Naive B cell (primary cell): ENCODE measurements at places on chromosomes 13 and 19.

GRCh38 chr19:55504252-55504603 is 16.0 kb downstream of the SSC5D start:
- DNase-seq: no peak

- DNase-seq: no peak
Measured at GRCh38 chr13:35722458-35723052, 246.1 kb upstream of the MAB21L1 start.

DNA sequence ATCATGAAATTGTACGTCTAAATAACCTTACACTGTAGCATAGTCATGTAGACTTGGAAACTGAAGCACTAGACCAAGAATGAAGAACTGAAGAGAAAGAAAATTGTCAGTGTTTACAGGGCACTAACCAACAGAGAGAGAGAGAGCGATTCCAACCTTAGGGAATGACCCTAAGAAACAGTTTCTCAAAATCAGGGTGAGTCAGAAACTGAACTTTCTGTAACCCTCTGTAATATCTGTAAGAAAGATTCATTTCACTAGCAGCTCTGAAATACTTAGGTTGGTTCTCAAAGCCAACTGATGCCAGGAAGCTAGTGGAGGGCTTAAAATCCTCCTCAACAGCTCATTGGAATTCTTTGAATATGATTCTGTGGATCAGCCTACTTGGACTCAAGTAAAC is 936.9 kb downstream of the EFNB2 start:
- no peak for DNase-seq

DNA sequence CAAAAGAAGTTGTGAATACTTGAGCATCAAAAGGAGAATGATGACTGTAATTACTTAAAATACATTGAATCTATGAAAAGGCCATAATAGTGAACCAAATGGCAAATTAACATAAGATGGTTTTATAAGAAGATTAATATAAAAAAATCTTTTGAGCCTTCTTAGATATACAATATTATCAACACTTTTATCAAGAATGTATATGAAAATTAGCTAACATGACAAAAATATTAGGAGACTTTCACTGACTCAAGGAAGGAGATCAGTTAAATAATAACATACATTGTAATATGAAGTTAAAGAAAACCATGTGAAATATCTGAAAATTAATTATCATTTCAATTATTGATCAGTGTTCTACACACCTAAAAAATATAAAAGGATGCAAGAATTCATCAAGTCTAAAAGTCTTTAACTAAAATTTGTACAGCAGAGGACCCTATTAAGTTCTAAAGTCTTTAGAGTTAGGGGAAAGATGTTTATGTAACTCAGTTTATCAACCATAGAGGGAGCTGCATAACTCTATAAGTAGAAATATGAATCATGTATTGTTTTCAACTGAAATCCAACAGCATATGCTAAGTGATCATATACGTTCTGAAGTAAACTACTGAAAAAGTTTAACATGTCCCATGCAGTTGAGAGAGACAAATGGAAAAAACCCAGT is 756.1 kb upstream of the MIR17HG start:
- no peak for DNase-seq

DNA sequence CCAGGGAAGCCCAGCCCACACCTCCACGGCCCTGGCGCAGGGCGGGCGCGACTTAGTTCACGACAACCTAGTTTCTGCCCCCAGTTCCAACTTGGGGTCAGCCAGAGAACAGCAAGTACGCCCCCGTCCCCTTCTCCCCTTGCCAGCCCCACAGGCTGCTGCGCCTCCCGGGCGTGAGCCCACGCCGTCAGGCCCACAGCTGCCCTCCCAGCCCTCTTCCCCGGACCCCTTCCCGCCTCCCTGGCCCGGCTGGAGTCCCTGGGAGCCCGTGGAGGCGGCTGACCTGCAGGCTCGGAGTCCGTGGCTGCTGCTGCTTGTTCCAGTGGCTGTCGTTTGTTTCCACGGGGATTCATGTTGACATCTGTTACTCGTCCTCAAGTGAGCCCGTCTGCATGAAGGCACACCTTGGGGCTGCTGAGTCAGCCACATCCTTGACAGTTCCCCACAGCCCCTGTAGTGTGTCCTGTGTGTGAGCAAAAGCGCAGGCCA is 86.0 kb downstream of the ATP11A start:
- no peak for DNase-seq

- no peak for DNase-seq
Measured at GRCh38 chr13:100439247-100439970, 149.2 kb downstream of the GGACT start.

DNA sequence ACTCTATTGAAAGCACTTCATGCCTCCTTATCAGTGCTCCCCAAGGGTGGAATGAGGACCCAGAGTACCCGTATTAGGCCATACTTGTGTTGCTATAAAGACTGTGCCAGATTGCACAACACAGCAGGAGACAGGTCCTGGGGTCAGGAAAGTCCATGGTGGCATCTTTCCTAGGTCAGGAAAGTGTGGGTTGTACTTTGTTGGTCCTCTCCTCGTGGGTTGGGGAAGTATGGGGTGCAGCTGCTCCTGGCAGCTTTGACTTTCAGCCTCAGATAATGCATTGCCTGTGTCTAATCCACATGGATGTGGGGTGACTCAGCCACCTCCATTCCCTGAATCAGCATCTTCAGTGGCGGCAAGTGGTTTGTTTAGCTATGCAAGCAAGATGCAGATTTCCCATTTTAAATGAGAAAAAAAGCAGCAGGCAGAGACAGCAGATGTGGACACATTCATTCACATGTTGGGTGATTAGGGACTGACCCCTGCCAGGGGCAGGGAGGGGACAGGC is 8.4 kb upstream of the CYP2B6 start:
- DNase-seq: no peak

DNA sequence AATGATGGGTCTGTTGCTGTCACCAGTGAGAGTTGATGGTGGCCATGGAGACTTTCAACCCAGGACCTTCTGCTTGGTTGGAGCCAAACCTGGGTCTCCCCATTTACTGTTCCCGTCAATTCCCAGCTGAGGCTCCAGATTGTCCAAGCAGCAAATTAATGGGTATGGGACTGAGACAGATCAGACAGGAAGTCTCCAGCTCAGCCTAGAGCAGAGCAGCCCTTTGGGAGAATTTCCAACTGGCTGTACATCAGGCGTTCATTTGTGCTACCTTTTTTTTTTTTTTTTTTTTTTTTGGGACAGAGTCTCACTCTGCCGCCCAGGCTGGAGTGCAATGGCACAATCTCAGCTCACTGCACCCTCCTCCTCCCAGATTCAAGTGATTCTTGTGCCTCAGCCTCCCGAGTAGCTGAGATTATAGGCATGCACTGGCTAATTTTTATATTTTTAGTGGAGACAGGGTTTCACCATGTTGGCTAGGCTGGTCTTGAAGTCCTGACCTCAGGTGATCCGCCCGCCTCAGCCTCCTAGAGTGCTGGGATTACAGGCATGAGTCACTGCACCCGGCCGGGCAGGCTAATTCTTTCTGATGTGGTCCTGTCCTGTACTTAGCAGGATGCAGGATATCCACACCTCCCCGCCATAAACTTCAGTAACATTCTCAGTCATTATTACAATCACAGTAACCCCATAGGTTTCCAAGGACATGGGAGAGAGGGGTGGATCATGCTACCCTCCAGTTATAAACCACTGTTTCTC is 9.3 kb downstream of the MAP3K10 start:
- no peak for DNase-seq

DNA sequence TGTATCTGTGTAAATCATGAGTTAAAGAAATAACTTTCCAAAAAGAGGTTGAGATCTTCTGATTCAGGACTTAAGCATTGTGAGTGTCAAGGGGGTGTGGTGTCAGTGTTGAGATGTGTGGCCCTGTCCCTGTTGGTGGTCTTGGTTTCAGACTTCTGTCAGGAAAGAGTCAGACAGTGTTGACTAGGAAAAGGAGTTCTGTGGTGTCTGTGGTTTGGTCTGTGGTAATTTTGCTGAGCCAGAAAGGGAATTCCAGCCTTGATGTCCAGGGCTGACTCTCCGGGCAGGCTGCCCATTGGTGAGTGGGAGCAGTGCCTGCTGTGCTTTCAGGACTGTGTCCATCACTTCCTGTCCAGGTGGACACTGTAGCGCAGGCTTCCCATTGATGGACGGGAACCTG is 39.8 kb upstream of the IGFL4 start:
- no peak for DNase-seq
